Activated CD4-positive, alpha-beta T cell treated with anti-CD3 and anti-CD28 coated beads for 24 hours (primary cell): ENCODE measurements at places on chromosomes 2 and 18.

DNA sequence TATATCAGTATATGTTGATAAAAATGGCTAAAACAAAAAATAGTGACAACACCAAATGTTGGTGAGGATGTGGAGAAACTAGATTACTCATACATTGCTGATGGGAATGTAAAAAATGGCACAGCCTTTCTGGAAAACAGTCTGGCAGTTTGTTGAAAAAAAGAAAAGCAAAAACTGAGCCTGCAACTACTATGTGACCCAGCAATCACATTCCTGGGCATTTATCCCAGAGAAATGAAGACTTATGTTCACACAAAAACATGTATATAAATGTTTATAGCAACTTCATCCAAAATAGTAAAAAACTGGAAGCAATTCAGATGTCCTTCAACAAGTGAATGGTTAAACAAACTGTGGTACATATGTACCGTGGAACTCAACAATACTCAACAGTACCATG, 7.5 kb upstream of the KDSR start:
- no peak for DNase-seq

- DNase-seq, result no peak
These were observed 101.5 kb upstream of the DNER start for GRCh38 chr2:229815858-229816257.

DNA sequence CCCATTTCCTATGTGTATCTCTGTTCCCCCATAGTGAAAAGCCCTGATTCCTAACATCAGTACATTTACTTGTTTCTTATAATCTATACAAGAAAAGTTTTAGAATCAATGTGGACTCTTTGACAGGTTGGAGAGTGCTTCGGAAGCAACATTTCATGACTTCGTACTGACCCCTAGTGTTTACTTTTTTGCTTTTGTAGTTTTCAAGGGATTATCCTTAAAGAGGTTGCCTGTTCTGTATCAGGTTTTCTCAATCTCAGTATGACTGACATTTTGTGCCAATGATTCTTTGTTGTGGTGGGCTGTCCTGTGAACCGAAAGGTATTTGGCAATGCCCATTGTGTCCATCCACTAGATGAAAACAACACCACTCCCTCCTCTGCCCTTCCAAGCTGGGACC, 43.3 kb upstream of the SERPINB2 start:
- no peak for DNase-seq

DNA sequence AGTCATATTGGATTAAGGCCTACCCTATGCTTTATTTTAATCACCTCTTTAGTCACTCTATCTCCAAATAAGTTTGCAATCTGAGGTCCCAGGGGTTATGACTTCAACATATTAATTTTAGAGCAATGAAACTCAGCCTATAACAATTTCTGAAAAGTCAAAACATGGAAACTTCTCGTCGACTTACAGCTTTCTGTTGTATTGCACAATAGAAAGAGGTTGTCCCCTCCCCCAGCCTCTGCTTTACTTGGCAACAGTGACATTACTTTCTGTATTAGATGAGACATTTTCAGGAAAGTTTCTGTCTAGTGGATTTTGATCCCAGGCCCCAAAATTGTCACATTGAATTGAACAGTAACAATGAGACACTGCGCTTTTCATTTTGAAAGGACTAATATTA, 326.4 kb downstream of the THSD7B start:
- DNase-seq, result no peak

DNA sequence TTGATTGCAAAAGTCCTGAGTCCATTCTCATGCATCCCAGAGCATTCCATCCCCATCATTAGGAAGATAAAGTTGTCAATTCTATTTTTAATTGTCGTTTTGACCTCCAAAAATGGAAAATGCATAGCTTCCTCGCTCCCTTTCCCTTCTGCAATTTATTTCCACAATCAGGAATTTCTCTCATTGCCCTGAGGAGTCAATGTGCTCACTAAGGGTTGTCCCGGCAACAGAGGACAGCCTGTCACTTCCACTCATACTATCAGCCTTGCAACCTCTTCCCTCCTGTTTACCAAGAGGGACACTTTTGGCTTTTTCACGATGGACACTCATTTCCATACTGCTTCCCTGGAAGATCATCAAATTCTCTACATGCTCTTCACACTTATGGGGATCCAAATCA, 164.8 kb downstream of the MYO5B start:
- no peak for DNase-seq

- DNase-seq, result no peak
These were observed 75.4 kb downstream of the FHOD3 start for GRCh38 chr18:36372903-36373311.

GRCh38 chr18:79531386-79531785, 135.7 kb downstream of the NFATC1 start:
- DNase-seq, result no peak

DNA sequence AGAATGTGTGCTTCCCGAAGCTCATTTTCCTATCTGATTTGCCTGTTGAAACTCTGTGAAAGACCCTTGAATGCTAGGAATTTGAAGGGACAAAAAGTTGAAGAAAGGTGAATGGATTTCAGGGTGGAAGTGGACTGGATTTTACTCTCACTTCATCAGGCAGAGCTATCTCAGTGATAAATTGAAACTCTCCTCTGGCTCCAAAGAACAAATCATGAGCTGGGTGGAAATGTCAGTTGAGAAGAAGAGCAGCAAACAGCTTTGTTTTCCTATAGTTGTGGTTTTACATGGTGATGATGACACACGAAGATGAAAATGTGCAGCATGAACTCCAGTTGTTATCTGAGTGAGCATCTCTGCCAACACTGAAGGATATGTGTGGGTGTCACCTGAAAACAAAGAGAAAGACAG, 34.4 kb downstream of the CD28 start:
- no peak for DNase-seq

DNA sequence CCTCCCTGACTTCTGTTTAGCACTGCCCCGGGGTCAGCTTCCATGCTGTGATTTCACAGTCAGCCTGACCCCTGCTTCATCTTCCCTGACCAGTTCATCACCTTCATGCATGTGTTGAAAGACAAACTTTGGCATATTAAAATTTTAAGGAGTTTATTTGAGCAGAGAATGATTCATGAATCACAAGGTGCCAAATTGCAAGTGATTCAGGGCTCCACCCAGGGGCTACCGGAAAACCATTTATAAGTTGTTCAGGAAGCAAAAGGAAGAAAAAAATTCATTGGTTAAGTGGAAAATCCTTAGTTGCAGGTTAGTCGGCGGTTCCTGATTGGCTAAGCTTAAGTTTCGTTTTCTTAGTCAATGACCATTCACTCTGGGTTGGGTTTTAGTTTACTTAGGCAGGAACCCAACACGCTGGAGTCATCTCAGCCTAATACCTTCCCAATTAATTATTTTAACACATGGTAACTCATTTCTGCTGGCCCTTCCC, 10.6 kb downstream of the IL1F10 start:
- no peak for DNase-seq

- no peak for DNase-seq
These were observed 28.6 kb downstream of the RNF144A start for GRCh38 chr2:6945821-6946220.

DNA sequence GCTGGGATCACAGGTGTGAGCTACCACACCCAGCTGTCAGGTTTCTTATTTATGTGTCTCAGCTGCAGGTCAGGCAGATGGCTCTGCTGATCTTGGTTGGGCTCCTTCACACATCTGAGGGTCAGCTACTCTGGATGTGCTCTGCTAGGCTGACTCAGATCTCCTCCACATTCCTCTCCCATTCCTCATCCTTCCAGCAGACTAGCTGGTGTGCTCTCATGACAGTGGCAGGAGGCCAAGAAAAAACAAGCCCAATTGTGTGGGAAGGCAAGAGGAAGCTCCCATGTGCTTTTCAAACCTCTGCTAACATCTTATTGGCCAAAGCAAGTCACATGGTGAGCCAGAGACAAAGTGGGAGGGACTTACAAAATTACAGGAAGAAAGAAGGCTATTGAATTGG, 11.7 kb upstream of the MSH6 start:
- DNase-seq, result no peak

DNA sequence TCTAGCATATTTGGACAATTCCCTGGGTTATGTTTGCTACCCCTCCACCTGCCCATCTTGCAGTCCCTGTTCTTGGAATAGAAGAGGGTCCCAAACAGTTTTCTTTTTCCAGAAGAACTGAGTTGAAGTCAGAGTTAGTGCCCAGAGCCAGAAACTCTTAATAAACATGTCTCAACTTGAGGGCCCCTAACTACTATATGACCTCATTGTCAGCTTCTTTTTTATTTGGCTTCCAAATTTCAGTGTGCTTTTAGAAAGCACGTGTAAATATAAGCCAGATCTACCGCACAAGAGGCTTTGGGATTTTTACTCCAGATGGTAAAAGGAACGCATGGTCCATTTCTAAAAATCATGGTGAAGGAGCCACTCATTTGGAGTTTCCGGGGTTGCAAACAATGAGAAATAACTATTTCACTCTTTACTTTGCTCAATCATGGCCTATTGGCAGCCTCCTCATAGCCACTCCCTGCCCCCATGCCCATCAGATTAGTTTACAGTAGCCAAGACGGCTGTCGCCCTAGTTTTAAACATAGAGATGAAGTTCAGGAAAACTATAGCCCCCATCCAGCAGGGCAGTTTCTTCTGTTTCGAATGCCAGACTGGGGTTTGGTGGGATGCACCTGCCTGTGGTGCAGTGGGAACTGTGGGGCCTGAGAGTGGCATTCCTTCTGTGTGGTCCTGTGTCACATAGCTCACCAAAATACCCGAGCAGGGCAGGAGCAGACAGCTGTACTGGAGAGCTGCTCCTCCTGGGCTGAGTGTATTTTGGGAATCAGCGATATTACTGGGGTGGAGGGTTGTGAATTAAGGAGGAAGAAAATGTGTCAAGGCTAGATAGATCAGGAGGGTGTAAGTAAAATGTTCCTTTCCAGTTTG, 1.7 kb downstream of the MAPRE3 start:
- no peak for DNase-seq

- DNase-seq, result no peak
These were observed 24.2 kb downstream of the CNRIP1 start for GRCh38 chr2:68295516-68295915.

DNA sequence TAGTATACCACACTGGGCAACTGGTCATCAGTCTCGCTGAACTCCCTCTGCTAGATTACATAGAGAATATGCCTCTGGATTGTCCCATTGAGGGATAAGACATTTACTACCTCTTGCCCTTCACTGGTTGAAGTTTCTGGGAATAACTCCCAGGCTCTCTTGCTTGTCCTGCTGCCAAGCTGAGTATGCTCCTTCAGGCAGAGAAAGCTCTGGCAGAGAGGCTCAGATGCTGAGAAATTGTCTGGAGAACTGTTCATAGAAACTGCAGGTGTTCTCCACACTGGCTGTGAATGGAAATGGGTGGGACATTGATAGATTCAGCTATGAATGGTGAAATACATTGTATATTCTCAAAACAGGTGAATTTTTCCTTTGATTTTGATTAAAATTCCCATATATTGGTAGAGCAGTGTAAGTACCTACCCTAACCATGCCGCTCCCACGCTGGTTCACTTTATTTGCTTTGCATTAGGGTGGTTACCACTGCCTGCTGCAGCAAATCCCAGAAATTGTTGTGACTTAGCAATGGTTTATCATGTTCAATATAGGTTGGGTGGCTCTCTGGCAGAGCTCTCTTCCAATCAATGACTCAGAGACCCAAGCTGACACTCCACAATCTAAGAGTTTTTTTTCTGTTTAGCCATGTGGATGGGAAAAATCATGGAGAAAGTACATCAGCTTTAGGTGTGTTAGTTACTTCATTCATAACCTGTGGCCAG, 36.7 kb downstream of the FAM117B start:
- DNase-seq, result no peak

- DNase-seq, result no peak
These were observed 78.4 kb downstream of the EPAS1 start for GRCh38 chr2:46375566-46376125.

DNA sequence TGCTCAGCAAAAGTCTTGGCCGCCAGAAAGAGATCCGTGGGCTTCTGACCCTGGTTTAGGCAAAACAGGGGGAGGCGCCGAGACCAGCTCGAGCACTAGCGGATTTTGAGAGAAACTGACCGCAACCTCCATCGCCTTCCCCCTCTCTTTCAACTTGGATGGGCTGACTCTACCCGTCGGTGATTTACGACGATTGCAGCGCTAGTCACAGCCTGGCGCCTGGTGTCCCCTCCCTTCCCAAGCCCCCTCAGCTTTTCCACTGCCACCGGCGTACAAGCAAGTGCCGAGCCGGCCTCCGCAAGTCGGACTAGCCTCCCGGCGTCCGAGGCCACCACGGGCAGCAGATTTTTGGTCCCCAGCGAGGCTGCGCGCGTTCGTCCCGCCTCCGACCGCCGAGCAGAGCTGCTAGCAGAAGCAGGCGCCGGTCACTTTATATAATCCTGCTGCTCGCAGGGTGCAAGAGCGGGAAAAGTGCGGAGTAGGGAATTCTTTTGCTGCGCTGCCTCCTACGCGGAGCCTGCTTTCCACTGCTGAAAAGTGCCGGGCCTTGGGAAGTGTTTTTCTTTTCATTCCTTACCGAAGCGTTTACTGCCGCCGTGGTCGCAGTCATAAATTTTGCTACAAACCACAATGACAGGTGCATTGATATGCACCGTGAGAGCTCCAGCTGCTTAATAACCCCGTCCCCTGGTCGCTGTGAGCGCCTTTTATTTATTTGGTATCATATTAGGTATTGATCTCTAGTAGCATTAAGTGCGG, 7.7 kb downstream of the HOXD3 start:
- DNase-seq, result no peak

GRCh38 chr2:163133602-163134001, 295.0 kb upstream of the KCNH7 start:
- DNase-seq, result no peak

DNA sequence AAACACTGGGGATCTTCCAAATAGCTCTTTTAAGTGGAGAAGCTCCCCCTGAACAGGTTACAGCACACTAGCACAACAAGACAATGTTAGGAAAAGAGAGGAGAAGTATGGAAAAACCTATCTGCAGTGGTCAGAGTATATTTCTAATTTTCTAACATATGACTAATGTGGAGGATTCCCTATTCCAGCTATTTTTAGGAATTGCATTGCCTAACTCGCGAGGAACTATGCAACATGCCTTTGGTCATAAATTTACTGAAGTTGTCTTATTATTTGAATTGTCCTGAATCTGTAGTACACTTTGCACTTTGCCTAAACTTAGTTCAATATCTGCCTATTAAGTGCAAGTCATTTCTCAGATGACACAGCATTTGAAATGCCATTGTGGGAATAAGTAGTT, 381.4 kb downstream of the CCDC85A start:
- no peak for DNase-seq

GRCh38 chr2:140600116-140600515, 1530.7 kb downstream of the LRP1B start:
- DNase-seq, result no peak

- DNase-seq, result no peak
These were observed 84.0 kb upstream of the ITPRID2 start for GRCh38 chr2:181807526-181807925.

- DNase-seq, result no peak
These were observed 200.3 kb upstream of the SLC39A10 start for GRCh38 chr2:195456771-195457170.
